ENCODE measurements at places on chromosomes 1 and 21.

DNA sequence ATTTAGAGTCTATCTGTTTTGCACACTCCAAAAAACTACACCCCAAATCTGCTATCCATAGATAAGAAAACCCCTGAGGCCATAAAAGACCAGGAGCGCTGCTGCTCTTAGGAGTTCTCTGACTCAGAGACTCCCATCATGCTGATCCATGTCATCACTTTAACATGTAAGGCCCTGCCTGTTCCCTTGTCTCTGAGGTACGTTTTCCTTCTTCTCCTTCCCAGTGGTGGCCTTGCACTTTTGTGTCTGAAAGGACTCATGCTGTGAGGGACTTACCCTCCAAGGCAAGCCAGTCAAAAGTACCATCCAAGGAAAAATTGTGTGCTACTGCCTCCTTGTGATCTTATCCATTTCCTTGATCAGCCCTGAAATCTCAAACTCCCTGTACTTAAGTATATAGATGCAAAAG is 427.4 kb upstream of the NCAM2 start:
- no peak for DNase-seq

DNA sequence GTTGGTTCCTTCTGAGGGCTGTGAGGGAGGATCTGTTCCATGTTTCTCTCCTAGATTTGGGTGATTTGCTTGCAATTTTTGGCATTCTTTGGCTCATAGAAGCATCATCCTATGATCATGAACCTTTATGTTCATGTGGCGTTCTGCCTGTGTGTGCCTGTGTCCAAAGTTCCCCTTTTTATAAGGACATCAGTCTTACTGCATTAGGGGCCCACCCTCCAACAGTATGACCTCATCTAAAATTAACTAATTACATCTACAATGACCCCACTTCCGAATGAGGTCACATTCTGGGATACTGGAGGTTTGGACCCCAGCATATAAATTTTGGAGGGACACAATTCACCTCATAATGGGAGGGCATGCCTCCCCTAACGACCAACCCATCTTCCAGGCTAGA is 12.8 kb upstream of the CAMK1G start:
- DNase-seq = no peak

DNA sequence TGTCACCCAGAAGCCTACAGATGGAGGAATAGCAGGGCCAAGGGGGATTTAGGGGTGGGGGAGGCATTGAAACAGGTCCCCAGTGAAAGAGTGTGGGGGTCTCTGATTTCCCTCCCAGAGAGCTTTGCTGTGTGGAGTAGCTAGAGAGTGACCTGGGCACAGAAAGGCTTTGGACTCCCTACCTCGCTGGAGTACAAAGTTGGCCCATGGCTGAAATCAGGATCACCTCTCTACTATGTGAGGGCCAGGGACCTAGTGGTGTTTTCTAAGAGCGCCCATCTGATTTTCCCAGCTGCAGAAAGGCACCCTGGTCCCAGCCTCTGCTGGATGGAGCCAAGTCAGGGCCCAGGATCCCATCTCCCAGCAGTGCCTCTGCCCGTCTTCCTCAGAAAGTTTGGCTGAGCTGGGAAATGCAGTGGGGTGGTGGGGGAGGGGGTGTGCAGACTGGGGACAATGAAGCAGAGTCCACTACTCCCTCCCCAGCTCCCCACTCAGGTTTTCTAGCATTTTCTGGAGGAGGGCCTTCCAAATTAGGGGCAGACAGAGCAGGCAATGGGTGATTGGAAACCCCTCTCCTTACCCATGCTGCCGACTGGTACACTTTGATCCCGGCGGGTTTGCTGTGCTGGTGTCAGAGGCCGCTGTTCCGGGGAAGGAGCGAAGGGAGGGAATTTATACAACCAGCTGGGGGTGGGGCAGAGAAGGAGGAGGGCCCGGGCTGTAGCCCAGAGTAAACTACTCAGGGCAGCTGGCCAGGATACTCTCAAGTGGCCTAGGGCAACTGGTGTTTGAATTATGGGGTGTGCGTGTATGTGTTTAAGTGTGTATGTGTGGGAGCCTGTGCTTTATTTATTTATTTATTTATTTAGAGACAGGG is at the start of gene SELENBP1:
TSS of gene SELENBP1 (minus strand) at position 648 of the 877 bp plus-strand sequence. CDS start at position 584, 64 bp downstream.
- no peak for DNase-seq

DNA sequence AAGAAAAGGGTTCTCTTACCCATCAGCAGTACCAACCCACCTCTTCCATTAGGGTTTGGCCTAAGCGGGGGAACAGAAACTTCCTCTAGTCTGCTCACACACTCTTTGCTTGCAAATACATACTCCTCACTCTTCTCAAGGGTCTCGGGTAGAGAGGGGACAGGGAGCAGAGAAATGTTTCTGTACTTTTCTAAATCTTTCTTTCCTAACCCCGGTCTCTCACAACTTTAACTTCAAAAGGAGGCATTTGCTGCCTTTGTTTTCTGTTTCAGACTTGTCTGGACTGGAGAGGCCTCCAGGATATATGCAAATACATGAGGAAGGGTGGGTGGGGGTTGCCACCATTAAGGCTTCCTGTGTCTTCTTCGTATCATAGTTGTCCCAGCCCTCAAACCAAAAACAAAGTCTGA is 10.5 kb upstream of the LAX1 start:
- DNase-seq = no peak

DNA sequence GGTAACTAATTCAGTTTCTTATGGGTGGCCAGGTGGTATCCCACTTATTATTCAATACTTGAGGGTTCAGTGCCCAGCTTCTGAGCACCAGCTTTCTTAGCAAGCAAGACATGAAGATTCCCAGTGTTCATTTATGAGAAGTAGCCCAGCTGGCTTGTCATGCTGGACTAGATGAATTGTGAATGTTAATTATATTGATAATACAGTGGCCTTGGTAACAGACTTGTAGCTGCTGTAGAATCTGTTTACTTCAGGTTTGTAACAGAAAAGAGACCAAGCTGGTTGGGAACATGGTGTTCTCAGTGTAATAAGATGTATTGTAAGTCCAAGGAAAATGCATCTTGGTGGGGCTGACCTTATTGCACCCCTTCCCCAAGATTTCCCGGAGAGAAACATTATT is 10.1 kb downstream of the AHCYL1 start:
- DNase-seq = no peak

DNA sequence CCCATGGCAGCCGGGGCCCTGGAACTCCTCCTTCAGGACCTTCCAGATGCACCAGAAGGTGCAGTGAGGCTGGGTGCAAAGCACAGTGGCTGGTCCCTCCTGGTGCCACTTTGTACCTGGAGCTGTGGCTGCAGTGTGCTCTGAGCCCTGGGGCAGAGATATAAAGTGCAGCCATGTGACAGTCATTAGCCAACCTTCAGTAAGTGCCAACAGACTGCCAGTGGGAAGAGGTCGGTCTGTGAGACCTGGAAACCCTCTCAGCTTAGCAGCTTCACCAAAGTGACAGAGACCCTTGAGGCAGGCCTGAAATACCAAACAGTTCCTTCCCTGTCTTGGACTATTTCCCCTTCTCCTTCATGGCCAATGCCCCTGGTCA is 26.7 kb upstream of the NGF start:
- DNase-seq = no peak

DNA sequence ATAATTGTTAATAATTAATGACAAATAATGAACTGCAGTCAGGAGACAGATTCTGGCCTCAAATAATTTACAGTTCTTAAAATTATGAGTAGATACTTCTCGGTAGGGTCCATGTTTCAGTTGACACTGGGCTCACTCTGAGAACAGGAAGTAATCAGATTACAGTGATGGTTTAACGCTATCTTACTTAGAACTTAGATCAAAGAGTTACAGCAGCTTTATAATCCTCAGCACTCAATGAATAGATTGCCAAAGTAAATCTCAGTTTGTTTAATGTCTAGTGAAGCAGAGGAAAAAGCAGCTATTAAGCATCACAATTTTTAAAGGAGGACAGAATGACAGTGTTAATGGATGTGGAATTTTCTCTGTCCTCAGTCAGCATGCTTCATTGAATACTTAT is 79.6 kb downstream of the PDE4B start:
- no peak for DNase-seq

DNA sequence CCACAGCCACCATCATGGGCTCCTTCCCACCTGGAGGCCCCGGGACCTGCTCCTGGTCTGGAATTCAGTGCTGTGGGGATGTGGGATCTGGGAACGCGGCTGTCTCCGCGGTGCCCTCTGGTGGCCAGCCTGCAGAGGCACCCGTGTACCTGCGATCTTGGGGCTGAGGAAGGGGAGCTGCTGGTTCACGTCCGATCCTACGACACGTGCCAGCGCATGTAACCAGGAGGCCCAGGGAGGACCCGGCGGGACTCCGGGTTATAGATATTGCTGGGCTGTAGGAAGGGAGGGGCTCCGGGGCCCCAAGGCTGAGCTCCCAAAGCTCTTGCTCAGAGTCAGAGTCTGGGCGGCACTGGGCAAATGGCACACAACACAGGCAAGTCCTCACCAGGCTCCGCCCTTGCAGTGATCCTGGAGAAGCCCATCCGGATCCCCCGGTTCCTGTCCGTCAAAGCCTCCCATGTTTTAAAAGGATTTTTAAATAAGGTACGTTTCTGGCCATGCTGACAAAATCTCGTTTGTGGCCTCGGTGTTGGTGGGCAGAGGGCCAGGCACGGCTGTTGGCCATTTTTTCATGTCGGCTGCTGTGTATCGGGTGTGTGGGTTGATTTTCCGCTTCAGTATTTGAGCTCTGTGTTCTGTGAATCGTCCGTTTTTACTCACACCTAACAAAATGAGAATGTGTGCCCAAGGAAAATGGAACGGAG is 20.1 kb downstream of the FAAP20 start:
- no peak for DNase-seq
